ENCODE measurements at places on chromosomes 1 and 21.

GRCh38 chr1:119896303-119896702 lies at the start of gene ADAM30:
Gene ADAM30, minus strand, starts transcription at chr1:119896515. Its CDS starts 179 bp downstream, at chr1:119896336.
- no peak for DNase-seq

DNA sequence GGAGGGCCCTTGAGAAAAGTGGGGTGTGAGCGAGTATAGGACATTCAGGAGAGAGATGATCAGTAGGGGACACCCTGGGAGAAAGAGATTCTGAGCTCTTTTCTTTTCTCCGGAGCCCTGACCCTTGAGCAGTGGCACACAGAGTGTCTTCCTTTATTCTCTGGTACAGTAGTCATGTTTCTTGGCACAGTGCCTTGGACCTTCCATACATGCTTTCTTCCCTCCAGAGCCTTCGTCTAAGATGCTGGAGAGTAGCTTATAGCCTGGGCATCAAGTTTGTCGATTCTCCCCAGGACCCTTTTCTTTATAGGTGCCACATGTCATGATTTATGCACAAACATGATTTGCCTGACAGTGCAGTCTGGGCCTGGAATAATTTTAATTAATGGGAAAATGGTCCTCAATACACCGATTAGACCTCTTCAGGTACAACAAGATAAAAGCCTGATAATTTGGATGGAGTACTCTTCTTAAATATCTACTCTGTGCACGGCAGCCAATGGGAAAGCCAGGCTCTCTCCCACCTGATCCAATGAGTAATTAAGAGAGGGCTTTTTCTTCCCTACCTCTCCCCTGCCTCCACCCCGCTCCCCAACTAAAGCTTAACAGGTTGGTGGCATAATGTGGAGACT lies at the start of gene TBX19:
Gene TBX19, plus strand, starts transcription at position 582 of the 632 bp plus-strand sequence. CDS start 214 bp downstream, outside the sequence.
- DNase-seq, result no peak

DNA sequence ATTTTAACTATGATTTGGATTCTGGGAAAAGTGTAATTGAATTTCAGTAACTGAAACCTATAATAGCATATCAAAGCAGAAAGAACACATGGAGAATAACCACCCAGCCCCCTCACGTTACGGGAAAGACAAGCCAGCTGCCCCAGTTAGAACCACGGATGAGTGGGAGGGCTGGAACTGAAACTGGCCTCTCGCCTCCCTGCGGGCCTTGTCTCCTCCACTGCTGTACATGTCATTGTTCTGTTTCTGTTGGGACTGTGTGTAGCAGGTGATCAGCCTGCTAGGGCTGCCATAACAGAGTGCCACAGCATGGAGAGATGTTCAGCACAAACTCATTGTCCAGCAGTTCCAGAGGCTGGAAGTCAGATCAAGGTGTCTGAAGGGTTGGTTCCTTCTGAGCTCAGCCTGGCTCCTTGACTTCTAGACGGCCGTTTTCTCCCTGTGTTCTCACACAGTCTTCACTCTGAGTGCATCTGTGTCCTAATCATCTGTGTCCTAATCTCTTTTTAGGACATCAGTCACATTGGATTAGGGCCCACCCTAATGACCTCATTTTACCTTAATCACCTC lies 52.4 kb downstream of the MAP3K21 start:
- no peak for DNase-seq

GRCh38 chr1:222696741-222697140 lies 15.6 kb downstream of the AIDA start:
- no peak for DNase-seq

DNA sequence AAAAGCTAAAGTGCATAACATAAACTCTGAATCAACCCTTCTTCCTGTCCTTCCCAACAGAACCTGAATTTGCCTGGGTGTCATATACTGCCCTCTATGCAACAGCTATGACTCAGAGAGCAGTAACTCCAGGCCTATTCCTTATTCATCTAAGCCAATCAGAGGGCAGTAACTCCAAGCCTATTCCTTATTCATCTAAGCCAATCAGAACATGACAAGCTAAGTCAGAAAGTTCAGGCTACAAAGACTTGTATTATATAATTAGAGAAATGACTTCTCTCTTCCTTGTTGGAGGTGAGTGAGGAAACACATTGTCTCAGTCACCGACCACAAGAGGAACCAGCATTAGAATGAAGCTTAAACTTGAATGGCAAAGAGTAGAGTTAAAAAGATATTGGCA lies 26.2 kb upstream of the TADA1 start:
- DNase-seq, result no peak

- no peak for DNase-seq
These were observed 8.0 kb upstream of the ANGPTL3 start for GRCh38 chr1:62589321-62589720.

- no peak for DNase-seq
These were observed 9.1 kb upstream of the SLC19A1 start for GRCh38 chr21:45551316-45551715.

- DNase-seq, result no peak
These were observed 190.7 kb downstream of the CENPF start for GRCh38 chr1:214793708-214794107.

DNA sequence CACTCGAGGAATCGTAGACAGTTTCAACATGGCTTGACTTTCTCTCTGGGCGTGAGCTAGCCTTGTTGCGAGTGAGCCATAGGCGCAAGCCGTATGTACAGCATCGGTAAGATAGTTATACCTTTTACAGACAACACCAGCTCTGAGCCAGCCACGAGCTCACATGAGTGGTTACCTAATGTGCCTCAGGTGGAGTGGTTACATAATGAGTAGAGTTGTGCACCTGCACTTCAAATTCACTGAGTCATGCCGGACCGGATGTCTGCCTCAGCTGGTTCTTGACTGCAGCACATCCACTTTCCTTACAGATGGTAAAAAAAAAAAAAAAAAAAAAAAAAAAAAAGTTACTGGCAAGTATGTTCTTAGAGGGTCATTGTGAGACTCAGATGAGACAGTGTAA lies 360.4 kb upstream of the NR5A2 start:
- no peak for DNase-seq

DNA sequence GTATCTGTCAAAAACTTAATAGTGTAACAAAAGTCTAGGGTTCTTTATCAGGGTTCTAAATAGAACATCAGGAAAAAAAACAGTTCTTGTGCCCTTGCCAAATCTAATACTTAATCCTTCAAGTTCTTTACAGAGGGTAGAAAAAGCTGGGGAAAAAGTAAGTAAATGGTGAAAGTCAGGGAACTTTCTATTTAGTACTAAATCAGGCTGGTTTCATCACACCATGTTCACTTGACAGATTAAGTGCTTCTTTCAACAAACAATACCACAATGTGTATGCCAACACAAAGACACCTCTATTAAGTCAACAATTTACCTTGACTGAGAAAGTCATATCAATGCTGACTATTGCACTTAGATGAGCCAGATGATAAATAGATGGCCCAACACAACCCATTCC lies 9.7 kb downstream of the DBT start:
- DNase-seq, result no peak

DNA sequence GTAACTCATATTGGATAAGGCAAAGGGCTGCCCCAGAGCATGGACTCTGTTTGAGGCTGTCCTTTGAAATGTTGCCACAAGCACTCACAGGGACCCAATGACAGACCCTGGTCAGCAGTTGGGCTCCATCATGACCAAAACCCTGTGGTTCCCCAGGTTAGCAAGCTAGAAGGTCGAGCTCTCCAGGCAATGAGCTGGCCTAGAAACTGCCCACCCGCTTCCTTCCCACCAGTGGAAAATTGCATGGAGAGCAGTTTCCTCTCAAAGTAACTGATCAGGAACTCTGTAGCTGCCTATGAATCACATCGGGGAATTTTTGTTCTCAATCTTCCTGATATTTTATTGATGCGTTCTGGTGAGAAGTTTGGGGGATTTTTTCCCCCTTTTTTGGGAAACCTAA lies 52.8 kb downstream of the FHAD1 start:
- DNase-seq, result no peak

DNA sequence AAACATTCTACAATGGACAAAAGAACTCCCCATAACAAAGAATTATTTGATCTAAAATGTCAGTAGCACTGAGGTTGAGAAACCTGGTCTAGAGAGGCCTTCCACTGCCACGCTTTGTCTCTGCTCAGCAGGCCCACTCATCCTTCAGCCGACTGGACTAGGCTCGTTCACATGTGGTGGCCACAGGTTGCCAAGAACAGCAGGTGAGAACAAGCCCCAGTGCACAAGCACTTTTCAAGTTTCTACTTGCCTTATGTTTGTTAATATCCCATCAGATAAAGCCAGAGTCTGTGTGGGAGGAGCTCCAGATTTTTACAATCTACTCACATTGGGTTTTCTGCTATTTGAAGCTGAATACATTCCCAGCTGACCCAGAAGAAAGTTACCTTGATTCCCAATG lies 9.1 kb upstream of the EFHD2 start:
- DNase-seq, result no peak

DNA sequence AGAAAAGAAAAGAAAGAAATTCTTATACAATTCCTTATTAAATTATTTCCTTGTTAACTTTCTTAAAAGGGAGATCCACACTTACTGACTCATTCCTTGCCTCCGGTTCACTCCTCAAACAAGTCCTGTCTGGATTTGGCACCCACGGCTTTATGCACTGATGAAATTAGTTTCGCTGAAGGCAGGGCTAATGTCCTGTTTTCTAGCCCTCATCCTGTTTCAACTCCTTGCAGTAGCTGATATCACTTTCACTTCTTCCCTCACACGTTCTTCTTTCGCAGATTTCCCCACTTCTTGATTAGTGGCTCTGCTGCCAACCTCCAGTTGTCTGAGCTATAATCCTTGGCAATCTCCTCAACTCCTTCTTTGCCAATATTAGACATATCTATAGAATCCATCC lies 215.2 kb downstream of the URB2 start:
- no peak for DNase-seq

DNA sequence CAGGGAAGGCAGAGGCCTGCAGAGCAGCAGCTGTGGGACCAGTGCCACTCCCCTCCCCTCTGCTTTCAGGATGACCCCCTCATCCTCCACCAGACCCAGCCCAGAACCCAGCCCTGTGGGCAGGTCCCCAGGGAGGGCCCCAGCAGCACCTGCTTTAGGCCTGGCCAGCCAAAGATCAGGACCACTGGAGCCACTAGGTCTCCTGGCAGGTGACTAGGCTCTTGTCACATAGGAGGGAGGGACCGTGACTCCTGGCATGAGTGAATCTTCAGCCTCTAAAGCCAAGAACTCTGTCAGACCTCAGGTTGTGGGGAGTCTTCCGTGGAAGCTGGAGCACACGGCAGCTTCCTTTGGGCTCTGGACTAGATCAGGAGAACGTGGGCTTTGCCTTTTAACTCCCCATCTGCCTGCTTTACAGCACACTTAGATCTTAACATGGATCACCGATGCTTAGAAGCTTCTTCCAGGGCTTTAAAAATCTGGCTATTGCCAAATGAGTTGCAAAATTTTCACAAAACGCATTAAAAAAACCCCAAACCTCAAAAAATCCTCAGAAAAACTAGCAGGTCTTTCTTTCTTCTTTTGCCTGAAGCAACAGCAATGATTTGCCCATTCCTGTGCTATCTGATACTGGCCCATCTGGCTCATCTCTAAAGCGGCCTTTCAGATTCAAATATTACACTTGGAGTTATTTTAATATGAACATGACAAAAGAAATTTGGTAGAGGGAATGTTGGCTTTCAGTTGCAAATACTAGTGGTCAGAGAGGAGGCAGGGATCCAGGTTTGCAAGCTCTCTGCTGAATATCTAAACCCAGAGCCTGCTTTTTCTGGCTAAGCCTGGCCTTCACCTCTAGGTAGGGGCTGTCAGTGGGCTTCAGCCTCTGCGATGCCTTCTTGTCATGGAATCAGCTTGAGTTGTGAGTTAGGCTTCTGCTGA lies 235.2 kb downstream of the SDCCAG8 start:
- no peak for DNase-seq

DNA sequence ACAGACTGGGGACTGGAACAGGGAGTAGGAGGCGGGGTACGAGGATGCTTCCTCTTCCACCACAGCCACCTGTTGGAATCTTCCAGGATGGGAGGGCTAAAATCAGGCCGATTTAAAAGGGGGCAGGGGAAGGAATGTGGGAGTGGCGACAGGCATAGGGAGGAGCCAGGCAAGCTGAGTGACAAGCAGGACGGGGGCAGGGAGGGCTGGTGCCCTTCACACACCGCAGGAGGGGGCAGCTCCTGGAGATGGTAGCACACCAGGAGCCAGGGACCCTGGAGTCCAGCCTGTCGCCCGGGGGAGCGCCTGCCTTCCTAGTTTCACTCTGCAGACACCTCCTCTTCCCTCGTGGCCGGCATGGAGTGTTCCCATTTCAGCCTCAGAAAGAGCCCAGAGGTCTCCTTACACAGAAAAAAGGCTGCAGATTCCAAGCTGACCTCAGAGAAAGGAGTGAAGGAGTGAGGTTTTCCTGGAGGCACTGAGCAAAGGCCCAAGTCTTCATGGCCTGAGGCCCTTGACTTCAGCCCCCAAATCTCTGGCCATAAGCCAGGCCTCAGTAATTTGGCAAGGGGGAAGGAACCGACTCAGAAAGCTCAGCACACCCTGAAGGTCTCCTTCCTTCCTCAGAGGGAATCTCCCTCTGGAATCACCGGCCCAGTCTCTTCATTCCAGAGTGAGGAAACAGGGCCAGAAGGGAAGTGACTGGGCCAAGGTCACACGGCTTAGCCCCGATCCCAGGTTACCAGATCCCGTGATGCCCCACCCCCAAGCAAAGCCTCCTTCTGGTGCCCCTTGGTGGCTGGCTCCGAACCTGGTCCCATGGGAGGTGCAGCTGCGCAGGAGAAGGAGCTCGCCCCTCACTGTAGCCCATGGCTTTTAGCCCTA lies 8.1 kb downstream of the BLACAT1 start:
- no peak for DNase-seq

GRCh38 chr1:50701706-50702317 lies 258.3 kb downstream of the FAF1 start:
- no peak for DNase-seq

- no peak for DNase-seq
These were observed 88.6 kb upstream of the SLC35F3 start for GRCh38 chr1:233815865-233816264.

DNA sequence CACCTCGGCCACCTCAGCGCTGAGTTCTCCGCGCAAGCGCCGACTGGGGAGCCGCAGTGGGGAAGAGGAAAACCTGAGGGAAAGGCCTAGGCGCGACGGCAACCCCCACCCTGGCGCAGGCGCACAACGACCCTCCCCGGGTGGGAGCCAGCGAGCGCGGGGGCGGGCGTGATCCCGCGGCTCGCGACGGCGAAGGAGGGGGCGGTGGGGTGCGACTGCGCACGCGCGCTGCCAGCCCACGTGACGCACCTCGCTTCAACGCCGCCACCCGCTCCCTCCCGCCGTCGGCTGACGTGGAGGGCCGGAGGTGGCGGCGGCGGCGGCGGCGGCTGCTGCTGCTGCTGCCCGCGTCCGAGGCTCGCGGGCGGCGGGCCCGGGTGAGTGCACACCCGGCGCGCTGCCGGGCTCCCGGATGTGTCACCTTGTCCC lies at the start of the genes PIGP and TTC3:
Gene PIGP, minus strand, starts transcription at position 84 of the 429 bp plus-strand sequence. CDS start 556 bp downstream, outside the sequence.
Gene TTC3, plus strand, starts transcription at position 267 of the 429 bp plus-strand sequence. CDS start 14,004 bp downstream, outside the sequence.
- peak; percentile 86 for DNase-seq

GRCh38 chr1:53076721-53077598 lies 14.9 kb downstream of the PODN start:
- no peak for DNase-seq

- DNase-seq, result no peak
These were observed 72.0 kb downstream of the EPB41 start for GRCh38 chr1:28986306-28986910.

DNA sequence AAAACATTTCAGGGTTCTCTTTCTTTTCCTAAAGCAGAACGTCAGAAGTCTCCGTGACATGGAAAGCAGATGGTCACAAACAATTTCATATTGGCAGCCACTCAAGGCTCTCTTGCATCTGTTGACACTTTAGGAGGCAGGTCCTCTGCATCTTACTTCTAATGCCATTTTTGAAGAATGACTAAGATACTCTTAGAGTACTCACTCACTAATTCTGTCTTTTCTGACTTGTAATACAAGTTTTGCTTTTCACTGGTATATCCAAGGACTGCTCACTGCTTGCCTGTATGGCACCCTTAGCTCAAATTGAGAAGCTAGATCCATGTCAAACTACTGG lies 68.3 kb downstream of the PRRX1 start:
- no peak for DNase-seq

GRCh38 chr21:46062471-46063211 lies 35.3 kb upstream of the COL6A2 start:
- DNase-seq, result no peak
